ENCODE measurements at places on chromosomes 7 and 10.

- no peak for DNase-seq
Observed at GRCh38 chr10:119478111-119478802, 64.3 kb downstream of the RGS10 start.

DNA sequence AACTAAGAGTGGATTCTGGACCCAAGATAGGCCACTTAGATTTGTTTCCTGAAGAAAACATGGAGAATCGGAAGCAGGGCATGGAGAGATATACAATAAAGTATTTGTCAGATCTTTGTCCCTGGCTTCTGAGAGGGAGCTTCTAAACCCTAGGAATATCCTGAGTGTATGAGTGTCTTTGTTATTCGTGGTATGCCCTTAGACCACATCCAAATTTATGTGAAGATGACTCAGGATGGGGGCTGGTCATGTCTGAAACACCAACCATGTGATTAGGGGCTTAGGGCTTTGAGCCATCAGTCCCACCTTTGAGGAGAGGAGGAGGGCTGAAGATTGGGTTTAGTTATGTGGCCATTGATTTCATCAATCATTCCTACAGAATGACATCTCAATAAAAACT is 69.7 kb upstream of the PLPP4 start:
- no peak for DNase-seq

DNA sequence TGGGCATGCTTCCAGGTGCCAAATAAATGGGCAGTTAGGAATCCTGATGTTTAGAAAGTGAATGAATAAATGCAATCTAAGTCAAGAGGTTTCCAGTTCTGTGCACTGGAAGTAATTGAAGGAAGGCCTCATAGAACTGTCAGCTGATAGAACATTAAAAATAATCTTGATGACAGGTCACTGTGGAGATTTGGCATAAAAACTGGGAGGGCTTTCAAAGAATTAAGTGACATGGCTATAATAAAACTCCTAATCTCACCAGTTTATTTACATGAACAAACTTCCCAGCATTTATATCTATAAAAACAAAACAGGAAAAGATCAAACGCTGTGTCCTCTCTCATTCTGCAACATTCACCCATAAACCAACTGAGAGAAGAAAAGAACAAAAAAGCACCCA is 170.5 kb downstream of the SLIT1 start:
- no peak for DNase-seq

- peak; percentile 56 for DNase-seq
Observed at GRCh38 chr7:74466196-74466813, 12.6 kb downstream of the GTF2IRD1 start.

DNA sequence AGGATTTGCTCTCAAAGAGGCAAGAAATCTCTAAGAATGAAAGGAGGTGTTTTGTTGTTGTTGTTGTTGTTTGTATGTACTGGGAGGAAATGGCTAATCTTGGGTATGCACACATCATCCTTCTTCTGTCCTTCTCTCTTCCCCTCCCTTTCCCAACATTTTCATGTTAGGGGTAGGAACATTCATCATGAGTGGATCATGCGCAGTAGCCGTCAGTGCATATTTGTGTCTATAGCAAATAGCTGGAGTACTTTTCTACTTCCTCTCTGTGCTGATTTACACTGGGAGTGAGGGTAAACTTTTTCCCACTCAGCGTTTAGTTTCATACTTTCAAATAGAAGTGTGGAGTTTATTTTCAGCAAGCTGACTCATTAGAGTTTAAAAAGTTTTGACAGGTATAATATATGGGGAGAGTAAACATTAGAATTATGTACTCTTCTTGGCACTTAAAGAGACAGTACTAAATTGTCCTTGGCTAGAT is 80.5 kb upstream of the PRKG1 start:
- DNase-seq: no peak

- no peak for DNase-seq
Observed at GRCh38 chr10:74231375-74231774, 80.4 kb downstream of the ADK start.

DNA sequence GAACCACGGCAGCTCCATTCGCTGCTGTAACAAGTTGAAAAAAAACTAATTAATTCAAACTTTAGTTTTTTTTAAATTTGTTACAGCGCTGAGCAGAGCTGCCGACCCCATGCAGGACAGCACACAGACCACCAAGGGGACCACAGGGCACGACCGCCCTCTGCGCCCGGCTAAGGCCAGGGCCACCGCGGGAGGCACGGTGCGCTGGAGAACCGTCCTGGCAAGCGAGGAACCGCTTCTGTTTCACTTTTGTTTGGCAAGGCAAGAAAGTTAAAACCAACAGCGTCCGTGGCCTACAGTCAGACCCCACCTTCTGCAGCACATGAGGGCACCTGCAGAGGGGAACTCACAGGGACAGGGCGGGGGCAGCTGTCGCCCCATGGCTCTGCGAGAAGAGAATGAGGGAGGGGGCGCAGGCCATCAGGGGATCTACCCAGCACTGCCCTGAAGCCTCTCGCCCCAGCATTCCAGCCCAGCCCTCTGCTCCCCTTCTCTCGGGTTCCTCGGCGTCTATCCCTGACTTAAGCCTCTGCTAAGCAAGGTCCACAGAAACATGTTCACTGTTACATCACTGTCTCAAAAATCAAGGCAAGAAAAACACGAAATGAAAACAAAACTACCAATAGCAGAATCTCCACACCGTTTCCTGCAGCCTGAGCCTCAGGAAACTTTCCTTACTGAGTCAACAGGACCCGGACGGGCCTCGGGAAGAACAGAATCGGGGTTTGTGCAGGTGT is 204.4 kb downstream of the DIP2C start:
- no peak for DNase-seq

- DNase-seq: no peak
Observed at GRCh38 chr7:53993224-53993623, 549.0 kb upstream of the VSTM2A start.

- DNase-seq: no peak
Observed at GRCh38 chr10:99551158-99551557, 18.4 kb downstream of the NKX2-3 start.

DNA sequence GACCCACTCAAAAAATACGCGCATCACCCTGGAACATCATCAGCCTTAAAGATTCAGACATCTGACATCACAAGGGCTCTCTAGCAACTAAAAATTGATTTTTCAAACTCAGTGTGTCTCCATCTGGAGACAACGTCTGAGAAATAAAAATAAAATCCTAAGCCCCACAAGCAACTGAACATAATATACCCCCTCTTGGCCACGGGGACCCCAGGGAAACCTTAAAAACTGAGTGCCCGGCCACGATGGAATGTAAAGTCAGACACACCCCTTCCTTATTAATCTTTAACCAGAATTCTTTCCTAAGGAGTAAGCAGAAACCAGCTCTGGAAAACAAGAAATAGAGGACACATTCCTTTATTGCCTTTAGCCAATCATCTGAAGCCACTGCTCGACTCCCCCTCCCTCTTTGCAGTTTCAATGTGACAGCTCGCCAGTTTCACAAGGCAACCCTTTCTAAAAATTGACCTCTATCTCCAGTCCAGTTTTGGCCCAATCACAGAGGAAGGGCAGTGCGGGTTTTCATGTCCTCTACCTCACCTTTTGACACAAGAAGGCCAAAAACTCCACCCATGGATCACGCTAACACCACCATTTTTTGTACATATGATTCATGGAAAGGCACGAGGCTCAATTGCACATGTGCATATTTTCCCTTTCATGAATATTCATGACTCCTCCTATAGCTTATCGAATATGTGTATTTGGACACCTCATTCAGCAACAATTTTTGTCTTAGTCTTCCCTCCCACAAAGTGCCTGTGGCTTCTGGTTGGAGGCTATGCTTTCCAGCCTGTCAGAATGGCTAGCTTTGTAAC is 24.2 kb downstream of the IFIT3 start:
- DNase-seq: no peak

- DNase-seq: no peak
Observed at GRCh38 chr10:77842652-77843212, 83.8 kb downstream of the DLG5 start.

All from nucleus accumbens (tissue), 56 donors.